ENCODE measurements at places on chromosomes 5 and 9.

DNA sequence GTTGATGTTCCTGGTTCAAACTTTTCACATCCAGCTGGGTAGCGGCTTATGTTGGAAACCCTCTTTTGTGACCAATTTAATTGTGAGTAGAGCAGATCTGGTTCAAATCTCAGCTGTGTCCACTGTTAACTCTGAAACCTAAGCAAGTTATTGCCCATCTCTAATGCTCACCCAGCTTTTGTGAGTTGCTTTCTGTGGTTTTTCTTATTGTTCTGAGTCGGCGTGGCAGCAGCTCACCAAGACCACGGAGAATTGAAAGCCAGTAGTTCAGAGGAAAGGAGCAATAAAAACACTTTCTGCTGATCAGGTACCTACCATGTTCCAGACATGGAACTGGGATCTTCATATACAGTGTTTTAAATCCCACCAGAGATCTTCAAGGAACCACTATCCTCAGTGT is 114.4 kb downstream of the DOCK2 start:
- no peak for DNase-seq

DNA sequence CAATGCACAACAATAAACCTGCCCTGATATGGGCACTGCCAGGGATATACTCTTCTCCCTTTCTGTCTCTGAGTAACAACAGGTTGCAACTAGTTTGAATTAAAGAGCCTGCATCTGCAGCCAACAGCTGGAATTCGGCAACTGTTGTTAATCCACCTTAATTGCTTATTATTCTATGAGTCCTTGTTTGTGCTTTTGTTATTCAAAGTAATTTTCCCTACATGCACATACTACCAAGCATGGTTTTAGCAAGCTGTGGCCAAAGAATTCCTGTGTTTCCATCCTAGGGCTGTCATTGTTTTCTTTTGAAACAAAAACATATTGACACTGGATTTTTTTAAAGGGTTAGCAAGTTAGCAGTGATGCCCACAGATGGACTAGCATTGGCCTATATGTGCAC is 171.5 kb downstream of the EFNA5 start:
- DNase-seq, result no peak

DNA sequence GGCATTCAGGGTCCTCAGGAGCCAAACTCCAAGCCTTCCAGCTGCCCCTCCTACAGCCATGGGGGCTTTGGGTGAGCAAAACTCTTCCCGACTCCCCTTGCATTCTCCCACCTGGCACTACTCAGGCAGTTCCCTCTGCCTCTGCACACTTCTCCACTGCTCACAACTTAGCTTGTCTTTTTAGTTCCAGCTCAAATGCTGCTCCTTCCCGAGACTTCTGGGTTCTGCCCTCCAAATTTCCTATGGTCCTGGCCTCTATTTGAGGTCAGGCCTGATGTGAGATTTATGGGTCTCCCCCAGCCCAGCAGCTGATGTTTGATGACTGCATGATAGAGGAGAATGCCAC is 5.7 kb upstream of the SLC25A48 start:
- DNase-seq, result no peak

DNA sequence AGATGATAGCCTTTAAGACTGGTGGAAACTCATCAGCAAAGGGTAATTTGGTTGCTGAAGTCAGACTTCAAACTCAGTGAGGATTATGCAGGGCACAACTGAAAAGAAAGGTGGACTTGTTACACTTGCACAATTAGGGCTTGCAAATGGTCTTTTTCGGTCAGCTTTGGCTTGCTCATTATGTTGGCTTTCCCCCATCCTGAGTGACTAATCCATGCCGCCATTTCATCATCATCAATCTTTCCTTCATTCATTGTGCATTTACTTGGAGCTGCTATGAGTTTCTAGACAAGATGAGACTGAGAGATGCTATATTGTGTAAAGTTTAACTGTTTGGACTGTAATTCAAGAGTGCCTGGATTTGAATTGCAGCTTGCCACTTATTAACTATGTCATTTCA is 134.8 kb upstream of the PPP1R2B start:
- no peak for DNase-seq

DNA sequence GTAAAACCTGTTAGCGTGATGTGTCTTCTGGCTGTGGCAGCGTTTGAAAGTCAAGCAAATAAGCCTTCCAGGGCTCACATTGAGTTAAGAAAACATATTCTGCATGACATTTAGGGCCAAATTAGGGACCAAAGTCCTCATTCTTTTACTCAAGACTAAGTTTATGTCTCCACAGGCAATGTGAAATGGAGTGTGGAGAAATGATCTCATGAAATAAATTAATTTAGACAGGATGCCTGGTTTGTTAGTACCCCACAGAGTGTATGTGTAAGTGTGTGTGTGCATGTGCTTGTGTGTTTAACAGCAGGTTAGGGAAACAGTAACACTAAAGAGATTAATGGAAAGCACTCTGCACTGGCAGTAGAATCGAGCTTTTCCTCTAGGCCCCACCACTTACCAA is 82.9 kb upstream of the SNX2 start:
- no peak for DNase-seq

- DNase-seq, result no peak
Observed at GRCh38 chr5:150069672-150070627, 16.4 kb downstream of the CSF1R start.

DNA sequence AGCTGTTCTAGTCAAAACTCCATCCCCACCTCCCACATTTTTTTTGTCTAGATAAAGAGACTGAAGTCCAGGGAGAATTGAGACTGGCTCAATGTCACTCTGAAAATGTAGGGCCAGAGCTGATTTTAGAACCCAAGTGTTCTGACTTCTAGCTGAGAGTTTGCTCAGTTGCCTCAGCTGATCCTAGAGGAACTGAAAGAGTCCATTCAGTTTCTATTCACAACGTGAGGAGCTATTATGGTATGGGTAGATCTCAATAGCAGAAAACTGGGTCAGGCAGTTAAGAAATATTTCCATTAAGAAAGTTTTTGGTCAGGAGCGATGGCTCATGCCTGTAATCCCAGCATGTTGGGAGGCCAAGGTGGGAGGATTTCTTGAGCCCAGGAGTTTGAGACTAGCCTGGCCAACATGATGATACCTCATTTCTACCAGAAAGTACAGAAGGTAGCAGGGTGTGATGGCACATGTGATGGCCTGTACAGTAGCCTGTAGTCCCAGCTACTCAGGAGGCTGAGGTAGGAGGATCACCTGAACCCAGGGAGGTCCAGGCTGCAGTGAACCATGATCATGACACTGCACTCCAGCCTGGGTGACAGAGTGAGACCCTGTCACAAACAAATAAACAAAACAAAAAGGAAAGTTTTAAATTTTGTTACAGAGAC is 61.7 kb downstream of the GLRA1 start:
- DNase-seq, result no peak

GRCh38 chr5:142618130-142618523 is 67.8 kb downstream of the FGF1 start:
- no peak for DNase-seq

DNA sequence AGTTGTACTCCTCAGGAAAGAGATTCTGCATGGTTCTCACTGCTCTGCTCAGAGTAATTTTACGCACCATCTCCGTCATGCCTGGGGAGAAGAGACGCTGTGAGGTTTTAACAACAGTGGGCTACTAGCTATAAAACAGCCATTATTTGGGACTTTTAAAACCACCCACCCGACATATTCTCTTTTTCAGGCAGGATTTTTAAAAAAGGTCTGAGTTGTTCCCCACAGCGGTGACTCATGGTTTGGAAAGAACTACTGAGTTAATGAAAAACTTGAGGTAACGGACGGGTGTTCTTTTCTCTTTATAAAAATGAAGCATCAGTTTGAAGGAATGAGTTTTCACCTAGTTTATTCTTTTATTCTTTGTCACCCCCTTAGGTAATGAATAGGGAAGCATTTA is 61.3 kb downstream of the TTLL11 start:
- DNase-seq, result no peak

DNA sequence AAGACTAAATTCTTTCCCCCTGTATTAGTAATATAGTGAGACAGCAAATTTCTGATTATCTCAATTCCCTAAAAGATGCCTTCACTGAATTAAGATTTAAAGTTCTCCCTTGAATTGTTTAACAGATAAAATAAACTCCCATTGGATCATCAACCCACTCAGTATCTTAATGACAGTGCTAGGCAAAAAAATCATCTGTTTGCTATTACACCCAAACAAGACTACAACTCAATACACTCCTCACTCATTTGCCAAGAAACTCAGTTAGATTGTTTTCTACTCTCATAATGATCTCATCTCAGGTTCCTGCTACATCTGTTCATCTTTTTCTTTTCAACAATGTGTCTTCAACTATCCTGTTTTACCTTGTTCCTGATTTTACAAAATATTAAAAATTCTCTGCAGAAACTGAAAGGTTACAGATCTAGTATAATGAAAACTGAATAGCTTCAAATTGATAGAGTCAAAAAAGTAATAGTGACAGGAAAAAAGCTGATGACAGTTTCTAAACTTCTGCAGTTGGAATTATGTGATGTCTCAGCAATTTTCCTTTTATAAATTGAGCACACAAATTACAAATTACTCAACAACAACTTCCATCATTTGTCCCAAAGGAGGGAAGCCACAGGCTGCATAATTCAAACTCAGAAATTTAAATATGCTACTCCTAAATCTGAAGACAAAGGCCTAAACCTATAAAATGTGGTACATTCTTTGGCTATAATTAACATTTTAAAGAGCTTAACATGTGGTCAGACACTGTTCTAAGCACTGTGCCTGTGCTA is 39.4 kb downstream of the HOMER1 start:
- DNase-seq, result no peak

DNA sequence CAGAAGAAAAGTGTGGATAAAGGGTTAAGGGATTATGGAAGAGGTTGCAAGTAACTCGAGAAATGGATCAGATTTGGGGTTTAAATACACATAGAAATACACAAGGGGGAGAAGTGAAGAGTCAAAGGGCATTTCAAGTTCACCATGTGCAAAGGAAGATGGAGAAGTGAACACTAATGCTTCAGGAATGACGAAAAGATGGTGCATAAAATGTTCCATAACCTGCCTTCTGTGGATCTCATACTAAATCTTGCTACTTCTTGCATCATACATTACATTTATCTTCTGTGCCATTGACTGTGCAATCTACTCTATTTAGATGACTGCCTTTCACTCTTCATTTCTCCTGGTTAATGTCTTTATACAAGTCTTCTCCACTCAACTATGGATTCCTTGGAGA is 5.7 kb upstream of the SMC2 start:
- no peak for DNase-seq

- peak; percentile 51 for DNase-seq
Observed at GRCh38 chr5:127313847-127314473, 23.4 kb downstream of the MEGF10 start.

GRCh38 chr9:81850724-81851123 is 77.5 kb upstream of the SPATA31D4 start:
- no peak for DNase-seq

GRCh38 chr5:169832845-169833244 is 147.4 kb downstream of the INSYN2B start:
- no peak for DNase-seq

- DNase-seq, result no peak
Observed at GRCh38 chr9:110410961-110411360, 73.3 kb upstream of the TXNDC8 start.

GRCh38 chr5:102411-103043 is 10.6 kb downstream of the PLEKHG4B start:
- DNase-seq, result no peak

- no peak for DNase-seq
Observed at GRCh38 chr5:56669534-56670483, 145.5 kb upstream of the MAP3K1 start.

DNA sequence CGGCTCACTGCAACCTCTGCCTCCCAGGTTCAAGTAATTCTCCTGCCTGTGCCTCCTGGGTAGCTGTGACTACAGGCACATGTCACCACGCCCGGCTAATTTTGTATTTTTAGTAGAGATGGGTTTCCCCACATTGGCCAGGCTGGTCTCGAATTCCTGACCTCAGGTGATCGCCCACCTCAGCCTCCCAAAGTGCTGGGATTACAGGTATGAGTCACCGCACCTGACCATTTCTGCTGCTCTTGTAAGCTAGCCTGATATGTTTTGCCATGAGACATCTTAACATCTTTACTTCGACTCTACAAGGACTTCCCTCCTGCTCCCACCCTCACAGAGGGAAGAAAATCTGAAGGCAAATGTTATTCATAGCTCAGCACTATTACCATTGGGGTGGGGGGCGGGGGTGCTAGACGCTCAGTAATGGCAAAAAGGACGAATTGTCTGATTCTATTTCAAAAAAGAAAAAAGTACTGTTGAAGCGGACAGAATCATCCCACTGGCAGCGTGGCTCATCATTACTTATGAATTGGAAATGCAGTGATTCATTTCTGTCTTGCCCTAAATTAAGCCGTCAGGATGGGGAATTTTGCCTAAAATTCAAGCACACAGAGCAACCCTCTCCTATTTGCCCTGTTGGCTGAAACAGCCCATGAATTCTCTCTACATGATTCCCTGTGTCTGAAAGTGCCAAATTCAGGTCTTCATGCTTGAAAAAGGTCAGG is 46.4 kb upstream of the WWC1 start:
- no peak for DNase-seq

DNA sequence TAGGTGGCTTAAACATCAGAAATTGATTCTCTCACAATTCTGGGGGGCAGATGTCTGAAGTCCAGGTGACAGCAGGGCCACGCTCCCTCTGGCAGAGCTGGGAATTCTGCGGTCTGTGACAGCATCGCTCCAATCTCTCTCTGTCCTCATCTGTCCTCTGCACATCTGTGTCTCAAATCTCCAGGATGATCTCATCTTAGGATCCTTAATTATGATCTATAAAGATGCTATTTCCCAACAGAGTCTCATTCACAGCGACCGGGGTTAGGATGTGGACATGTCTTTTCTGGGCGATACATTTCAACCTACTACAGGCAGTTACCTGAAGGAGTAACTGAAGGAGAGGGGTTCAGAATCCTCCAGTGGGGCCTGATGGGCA is 31.4 kb downstream of the ANKRD33B start:
- no peak for DNase-seq

- no peak for DNase-seq
Observed at GRCh38 chr5:4817767-4818166, 322.4 kb upstream of the ADAMTS16 start.

GRCh38 chr9:87885484-87886189 is 3.0 kb downstream of the SPATA31E1 start:
- no peak for DNase-seq

- DNase-seq, result no peak
Observed at GRCh38 chr9:136630662-136630992, 32.1 kb upstream of the EGFL7 start.

DNA sequence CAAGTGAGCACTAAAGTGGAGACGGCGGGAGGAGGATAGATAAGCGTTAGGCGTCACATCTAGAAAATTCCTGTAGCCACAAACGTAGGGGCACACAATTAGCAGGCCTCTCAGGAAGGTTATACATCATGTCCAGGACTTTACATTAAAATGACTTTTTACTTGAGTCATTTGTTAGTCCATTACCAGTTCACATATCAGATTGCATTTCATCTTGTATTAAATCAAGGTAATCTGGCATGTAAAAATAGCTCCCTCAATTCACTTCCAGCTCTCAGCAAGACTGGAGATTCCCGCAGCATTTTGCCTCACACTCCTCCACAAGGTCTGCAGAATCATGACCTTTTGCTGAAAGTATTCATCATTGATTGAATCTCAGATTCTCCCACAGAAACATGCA is 118.8 kb downstream of the PRDM6 start:
- DNase-seq, result no peak
